ENCODE measurements at places on chromosomes 1 and 21.

- no peak for DNase-seq
Measured at GRCh38 chr1:173554089-173554488, 48.8 kb downstream of the SLC9C2 start.

DNA sequence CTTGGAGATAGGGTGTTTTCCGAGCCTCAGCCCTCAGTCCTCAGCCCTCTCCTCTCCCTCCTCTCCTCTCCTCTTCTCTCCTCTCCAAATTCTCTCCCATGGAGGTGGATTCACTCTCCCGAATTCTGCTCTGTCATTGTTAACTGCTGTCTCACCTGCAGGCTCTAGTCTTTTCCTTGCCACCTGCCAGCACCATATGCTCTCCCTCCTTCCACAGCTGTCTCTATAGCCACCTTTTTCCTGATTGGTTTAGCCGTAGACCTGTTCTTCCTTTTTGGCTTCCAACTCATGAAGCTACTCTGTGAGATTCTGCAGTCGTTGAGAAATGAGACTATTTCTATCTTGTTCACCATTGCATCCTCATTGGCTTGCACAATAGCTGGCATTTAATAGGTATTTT lies 19.7 kb downstream of the COG2 start:
- no peak for DNase-seq

GRCh38 chr1:179910934-179911333 lies 28.8 kb downstream of the TOR1AIP1 start:
- DNase-seq = no peak

DNA sequence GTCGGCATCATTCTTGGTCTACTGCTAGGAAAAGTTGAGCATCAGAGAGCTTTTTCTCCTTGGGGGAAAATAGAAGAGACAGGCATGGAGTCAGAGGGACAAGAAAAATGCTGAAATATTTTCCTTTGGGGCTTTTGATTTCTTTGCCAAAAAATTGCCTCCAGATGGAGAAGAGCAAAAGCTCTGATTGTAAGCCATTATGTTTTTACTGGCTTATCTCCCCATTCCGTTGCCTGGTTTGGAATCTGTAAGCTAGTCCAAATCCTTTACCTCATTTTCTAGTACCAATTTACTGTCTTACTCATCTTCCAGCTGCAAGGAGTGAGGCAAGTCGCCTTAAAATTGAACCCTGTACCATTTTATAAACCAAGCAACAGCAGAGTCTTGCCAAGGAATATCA lies 23.3 kb upstream of the NBL1 start:
- DNase-seq = no peak

DNA sequence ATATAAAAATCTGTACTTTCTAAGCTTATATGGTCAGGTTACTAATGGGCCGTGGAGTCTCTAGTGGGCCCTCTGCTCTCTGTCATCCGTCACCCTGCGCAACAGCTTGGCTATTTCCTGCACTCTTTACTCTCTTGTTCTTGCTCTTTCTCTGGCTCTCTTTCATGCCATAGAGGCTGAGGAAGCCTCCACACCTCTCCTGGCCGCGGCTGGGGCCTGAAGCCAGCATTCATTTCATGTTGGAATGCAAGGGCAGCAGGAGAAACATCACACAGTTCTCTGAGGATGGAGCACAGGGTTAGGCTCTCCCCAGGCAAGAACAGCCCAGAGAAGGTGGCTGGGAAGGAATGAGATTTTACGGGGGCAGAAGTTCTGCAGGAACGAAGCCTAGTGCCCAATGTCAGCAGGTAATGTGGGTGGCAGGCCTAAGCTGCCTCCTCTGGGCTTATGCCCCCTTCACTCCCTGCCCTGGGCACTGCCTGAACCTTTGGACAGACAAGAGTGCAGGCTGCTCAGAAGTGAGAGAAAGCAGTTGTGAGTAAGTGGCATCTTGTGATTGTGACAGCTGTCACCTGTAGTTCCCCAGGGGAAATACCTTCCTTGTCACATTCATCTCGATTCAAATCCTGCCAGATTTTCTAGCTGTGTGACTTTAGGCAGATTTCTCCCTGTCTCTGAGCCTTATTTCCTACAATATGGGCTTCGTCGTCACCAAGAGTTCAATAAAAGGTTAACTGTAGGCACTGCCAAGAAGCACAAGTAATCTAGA lies 3.6 kb upstream of the FHAD1 start:
- peak; percentile 70 for DNase-seq

DNA sequence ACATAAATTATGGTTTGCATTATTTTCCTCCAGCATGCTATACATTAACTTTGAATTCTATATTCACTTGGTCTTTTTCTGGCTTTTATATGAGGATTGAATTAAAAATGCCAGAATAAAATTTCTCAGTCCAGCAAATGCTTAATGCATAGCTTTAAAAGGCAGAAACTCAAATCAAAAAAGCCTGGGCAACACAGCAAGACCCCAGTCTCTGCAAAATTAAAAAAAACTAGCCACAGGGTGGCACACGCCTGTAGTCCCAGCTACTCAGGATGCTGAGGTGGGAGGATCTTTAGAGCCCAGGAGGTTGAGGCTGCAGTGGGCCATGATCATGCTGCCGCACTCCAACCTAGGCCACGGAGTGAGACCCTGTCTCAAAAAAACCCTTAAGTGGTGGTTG lies 19.8 kb downstream of the ATP1B1 start:
- no peak for DNase-seq

DNA sequence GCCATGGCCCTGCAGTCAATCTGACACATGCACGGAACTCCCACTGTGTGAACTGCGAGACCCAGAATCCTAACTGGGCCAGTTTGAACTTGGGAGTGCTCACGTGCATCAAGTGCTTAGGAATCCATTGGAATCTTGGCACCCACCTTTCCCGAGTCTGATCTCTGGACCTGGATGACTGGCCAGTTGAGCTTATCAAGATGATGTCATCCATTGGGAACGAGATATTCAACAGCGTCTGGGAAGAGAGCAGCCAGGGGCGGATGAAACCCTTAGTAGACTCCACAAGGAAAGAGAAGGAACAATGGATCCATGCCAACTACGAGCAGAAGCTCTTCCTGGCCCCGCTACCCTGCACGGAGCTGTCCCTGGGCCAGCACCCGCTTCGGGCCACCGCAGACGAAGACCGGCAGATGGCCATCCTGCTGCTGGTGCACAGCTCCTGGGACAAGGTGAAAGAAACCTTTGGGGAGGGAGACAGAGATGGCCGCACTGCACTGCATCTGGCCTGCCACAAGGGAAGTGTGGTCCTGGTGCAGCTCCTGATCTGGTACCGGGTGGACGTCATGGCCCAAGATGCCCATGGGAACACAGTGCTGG lies 3.1 kb upstream of the TDRD5 start:
- DNase-seq = no peak

GRCh38 chr1:167710836-167711235 lies 10.9 kb upstream of the MPZL1 start:
- DNase-seq = no peak

DNA sequence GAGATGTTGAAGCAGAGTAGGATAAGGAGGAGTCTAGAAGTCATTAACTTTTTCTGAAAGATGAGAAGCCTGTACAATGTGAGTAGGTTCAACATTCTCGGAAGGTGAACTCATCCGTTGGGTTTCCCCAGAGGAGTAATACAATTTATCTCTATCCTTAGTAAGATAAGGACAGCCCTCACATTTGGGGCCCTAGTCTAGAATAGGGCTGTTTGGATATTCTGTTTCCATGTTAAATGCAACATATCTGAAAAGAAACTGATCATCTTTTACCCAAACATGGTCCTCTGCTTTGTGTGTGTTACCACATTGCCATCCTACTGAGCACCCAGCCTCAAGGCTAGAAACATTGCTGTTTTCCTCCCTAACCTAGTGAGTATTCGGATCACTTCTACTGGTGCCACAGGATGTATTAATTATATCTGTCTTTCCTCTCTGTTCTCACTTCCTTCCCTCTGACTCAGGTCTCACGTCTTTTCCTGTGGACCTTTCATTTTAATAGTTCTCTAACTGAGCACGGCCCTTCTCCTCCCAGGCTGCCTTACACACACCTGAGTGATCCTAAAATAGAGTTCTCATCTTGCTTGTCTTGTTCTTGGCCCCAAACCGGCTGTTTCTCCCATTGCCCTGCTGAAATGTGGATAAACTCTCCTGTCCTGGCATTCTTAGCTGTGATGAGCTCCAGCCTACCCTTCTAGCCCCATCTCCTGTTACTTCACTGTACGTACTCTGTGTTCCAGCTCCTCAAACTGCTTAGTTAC lies 91.7 kb downstream of the CDC14A start:
- DNase-seq = no peak

DNA sequence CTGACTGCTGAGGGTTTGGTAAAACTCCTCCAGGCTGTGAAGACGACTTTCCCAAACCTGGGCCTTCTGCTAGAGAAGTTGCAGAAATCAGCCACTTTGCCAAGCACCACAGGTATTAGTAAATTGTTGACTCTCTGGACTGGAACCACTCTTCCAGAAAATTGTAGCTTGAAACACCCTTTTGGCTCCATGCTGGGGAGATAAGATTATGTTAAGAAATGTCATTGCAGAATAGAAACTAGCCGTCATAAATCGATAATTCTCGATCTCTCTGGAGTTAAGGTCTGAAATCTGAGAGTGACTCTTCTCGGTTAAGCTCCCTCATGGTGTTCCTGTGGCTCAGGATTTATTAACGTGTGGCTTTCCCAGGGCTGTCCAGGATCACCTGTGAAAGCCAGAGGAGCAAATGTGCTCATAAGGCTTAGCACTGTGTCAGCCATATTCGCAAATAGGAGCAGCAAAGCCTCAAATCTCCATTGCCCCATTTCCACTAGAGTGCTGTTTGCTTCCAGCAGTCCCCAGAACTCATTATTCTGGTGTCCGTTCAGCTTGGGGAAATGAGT lies 54.6 kb downstream of the ZBTB40 start:
- no peak for DNase-seq

DNA sequence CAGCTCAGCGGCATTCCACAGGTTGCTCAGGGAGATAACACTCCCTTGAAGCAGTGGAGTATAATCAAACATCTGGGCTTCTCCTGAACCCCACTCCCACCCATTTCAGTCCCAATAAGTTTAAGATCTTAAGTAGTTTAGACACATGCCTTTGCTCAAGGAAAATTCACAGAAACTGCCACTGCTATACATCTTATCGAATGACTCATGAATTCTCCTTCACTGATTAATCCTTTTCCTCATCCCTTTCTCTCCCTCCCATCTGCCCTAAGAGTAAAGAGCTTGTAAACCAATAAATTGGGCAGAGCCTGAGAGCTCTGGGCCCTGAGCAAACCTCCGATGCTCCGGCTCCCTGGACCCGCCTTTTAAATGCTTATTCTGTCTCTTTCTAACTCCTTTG lies 10.2 kb downstream of the VN1R5 start:
- DNase-seq = no peak

DNA sequence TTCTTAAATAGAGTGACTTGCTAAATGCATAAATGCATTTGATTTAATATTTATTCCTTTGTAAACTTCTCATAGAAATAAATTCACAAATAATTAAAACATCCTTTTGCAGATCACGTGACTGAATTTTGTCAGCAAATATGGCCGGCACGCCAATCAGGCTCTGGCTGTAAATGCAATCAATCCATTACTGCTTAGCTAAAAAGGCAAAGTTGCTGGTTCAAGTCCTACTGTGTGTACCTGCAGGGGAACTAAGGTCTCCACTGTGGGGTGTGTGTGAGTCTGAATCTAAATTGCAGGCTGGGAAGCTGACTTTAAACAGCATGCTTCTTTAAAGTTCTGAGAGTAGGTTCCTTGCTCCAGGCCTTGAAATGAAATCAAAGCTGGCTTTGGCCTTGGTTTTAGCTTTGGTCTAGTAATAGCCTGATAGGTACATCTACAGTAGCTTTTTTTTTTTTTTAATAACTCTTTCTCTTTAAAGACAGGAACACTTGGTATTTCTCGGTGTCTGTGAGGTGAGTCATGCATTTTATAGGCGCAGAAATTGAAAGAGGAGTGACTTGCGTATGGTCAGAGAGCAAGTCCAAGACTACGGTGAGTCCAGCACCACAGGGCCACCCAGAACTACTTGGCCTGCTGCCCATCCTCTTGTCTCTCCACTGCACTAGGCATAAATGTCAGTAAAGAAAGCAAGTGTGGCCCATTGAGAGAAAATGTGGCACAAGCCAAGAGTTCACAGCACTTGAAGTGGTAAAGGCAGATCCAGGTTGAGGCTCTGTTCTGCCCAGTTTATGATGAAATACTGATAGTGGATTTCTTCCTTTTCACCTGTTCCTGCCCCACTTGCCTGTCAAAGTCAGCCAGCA lies 36.2 kb upstream of the LYST start:
- no peak for DNase-seq

DNA sequence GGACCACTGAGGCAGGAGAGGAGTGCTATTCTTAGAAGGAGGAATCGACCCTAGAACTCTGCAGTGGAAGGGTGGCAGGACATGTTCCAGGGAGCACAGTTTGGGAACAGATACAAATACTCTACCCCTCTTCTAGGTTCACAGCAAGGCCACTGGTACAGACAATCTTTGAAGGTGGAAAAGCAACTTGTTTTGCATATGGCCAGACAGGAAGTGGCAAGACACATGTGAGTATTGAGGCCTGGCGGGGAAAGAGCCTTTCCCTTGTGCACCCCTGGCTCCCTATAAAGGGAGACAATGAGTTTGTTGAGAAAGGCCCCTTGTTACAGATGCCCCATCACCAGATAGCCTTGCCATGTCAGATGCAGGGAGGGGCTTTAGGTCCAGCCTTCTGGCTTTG lies 17.8 kb downstream of the KIF2C start:
- DNase-seq = no peak

GRCh38 chr1:27427329-27427728 lies 34.9 kb downstream of the GPR3 start:
- no peak for DNase-seq

DNA sequence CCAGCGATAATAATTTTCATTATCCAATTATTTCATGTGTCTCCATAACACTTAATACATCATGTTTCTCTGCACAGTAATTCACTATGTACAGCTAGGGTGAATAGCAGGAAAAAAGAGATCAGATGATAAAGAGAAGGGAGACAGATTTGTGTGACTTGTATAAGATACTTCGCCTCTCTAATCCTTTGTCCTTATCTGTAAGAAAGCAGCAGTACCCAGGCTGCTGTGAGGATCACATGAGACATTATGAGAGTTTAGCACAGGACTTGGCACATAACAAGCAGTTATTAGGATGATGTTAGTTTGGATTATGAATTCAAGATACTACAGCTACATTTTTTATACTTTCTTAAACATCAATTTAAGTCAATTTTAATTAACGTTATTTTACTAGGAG lies 6.3 kb downstream of the ERG start:
- no peak for DNase-seq

DNA sequence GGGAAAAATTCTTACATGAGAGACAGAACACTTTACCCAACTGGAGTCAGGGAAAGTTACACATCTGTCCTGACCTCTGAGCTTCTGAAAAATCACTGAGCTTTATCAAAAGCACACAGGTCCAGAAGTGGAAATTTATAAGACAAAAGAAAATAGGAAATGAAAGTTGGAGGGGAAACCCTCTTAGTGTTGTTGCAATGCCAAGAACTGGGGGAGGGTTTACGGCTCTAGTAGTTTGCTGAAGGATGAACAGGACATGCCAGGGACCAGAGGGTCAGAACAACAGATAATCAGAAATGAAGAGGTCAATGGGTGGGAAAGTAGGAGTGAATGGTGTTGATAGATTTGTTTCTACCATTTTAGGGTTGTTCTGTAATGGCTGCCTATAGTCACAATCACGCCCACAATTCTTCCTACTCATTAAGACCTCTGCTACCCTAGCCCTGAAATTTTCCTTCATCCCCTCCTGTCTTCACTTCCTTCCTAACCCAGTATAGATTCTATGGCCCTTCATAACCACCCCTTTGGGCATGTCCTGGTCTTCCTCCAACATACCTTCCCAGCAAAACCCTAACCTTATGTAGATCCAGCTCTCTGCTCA lies 30.3 kb upstream of the FMOD start:
- DNase-seq = peak; percentile 87

All from CD14-positive monocyte (primary cell).